Hematopoietic multipotent progenitor cell treated with erythropoietin and hydrocortisone succinate and interleukin-3 and kit ligand, for 8 days (in vitro differentiated cells): ENCODE measurements at places on chromosomes 2 and 18.

DNA sequence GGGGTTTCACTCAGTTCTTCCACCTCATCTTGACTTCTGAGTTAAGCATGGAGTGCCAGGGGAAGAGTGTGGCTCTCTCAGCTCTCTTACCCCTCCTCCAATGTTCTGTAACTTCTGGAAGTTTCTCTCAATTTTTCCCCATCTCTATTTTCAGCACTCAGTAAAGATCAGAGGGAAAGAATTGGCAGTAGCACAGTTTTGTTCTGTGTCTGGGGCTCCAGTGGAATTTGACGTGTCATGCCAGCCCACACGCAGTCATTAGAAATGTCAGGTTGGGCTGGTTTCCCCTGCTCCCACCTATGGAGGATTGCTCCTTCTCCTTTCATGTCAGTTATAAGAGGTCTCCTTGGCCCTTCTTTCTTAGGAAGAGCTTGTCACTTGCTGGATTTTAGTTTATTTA is 104.6 kb upstream of the COL3A1 start:
- no peak for DNase-seq

DNA sequence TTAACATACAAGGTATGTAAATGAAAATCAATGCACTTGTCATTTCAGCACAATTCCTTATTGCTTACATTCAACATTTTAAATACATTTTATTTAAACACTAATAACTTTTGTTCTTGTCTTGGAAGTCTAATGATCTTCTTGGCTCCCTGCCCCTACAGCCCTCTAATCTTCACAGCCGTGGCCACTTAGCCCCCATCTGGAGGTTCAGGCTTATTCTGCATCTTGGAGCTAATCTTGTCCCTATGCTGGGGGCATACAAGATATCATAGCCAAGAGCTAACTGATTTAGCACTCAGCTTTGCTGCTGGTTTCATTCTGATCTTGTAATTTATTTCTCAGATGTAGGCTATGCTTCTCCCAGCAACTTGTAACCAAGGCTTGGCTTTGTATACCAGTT is 140.8 kb downstream of the TMEFF2 start:
- DNase-seq = no peak

GRCh38 chr18:53567929-53568574 is 656.4 kb downstream of the MBD2 start:
- peak; percentile 28 for DNase-seq

- DNase-seq = no peak
Observed at GRCh38 chr2:169965495-169965894, 138.2 kb downstream of the UBR3 start.

DNA sequence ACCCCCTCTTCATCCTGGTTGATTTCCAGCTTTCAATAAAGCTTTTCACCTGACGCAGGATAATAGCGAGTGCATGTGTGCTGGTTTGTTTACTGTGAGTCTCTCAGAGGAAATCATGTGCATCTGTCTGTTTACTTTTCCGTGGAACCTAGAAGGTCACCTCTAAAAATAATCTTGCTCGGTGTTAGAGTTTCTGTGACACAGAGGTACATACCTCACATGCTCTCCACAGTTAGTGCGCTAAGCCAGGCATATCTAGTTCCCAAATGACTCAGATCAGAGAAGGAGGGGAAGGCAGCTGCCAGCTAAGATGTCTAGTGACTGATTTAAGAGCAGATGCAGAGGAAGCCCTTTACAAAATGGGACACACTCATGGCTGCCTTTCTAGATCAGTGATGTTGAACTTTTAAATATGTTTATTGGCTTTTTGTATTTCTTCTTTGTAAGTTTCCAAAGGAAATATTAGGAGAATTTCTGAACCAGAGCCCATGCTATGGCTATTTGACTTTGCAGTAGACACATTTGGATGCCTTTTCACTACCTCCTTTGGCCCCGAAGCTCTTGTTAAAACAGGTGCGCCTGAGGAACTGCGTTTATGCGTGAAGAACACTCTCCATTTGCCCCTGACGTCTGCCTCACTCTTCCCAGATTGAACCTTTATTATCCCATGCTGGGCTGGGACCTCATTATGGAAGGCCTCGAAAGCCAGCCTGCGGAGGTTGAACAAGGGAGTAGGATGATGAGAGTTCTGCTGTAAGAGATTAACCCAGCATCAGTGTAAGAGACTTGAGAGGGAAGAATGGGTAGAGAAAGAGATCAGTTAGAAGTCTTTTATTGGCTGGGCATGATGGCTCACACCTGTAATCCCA is 145.6 kb downstream of the FAM161A start:
- DNase-seq = no peak

GRCh38 chr2:120857422-120857821 is 121.8 kb downstream of the GLI2 start:
- DNase-seq = no peak

DNA sequence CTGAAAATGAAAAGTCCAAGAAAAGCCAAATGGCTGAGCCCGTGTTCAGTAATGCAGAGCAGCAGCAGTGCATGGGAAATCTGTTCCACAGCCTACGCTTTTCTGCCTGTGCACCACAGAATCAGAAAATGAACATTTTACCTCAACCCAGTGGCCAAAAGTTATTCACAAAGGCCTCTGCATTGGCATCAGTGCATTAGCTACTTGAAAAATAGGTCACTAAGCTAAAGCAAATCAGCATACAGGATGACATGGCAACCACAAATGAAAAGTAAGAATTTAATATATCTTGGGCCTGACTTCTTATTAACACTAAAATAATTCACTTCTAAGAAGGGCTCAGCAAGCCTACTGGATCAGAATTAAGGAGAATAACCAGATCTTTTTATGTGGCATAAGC is 1145.3 kb upstream of the CHAC2 start:
- DNase-seq = no peak

GRCh38 chr2:238387332-238387731 is 39.4 kb upstream of the ASB1 start:
- peak; percentile 81 for DNase-seq

DNA sequence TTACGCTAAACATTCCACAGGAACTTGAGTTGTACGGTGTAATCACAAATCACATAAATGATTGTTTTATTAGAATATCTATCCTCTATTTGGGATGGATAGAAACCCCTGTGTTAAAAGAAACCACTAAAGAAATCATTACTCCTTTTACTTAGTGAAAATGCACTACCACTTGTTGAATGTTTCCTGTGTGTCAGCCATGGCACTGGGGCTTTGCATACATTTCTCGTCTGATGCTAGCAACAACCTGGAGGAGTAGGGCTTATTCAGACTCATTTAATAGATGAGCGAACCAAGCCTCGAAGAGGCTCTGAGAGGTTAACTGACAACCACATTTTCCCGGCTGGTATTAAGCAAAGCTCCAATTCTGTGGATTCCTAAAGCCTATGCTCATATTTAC is 60.5 kb upstream of the PELI1 start:
- no peak for DNase-seq

DNA sequence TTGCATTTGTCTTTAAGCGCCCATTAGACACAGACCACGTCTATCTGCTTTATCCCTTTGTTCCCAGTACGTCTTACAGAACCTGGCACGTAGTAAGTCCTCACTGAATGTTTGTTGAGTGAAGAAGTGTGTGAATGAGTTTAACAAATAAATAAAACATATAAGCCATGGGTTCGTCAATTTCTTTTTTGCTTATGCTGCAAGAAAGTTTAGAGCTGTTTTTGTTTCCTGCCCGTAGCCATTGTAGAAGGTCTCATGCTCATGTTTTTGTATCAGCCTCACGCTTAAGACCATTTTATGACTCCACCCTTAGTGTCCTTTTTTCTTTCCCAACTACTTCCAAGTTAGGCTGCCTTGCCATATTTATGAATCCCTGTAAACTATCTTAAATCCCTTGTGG is 2.5 kb downstream of the ADD2 start:
- DNase-seq = no peak

- no peak for DNase-seq
Observed at GRCh38 chr2:11103984-11104793, 51.1 kb upstream of the SLC66A3 start.

GRCh38 chr18:23585897-23586248 is 433 bp downstream of the NPC1 start:
- no peak for DNase-seq

- no peak for DNase-seq
Observed at GRCh38 chr2:241859436-241860183, 916 bp upstream of the PDCD1 start.

GRCh38 chr18:36389811-36390581 is 92.5 kb downstream of the FHOD3 start:
- DNase-seq = no peak

GRCh38 chr2:186702501-186702900 is 8.6 kb downstream of the FAM171B start:
- no peak for DNase-seq

- DNase-seq = peak; percentile 46
Observed at GRCh38 chr2:240434728-240435456, 571 bp upstream of the GPC1 start.

- no peak for DNase-seq
Observed at GRCh38 chr2:15050483-15050882, 418.0 kb downstream of the LRATD1 start.
